Activated T-helper 1 cell treated with anti-CD3 and anti-CD28 coated beads, Interleukin-2, amount 50 U/mL, for 16 hours (primary cell): ENCODE measurements at places on chromosomes 6 and 20.

- DNase-seq, result no peak
Measured at GRCh38 chr6:35473075-35473849, 5.1 kb downstream of the RPL10A start.

DNA sequence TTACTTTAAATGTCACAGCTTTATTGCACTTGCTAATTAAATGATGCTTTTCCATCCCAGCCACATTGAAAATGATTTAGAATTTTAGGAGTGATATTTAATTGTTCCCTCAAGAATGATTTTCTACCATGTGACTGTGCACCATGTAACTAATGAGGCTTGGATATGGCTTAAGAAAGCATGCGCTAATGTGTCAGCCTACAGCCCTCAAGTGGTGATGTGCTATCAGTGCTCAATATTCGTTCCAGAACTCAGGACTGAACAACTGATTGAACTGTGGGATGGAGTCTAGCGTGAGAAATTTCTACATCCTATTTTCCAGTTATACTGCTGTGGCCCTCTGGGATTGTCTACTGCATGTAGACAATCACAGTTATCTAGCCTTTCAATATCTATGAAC lies 71.5 kb downstream of the PKIB start:
- no peak for DNase-seq

DNA sequence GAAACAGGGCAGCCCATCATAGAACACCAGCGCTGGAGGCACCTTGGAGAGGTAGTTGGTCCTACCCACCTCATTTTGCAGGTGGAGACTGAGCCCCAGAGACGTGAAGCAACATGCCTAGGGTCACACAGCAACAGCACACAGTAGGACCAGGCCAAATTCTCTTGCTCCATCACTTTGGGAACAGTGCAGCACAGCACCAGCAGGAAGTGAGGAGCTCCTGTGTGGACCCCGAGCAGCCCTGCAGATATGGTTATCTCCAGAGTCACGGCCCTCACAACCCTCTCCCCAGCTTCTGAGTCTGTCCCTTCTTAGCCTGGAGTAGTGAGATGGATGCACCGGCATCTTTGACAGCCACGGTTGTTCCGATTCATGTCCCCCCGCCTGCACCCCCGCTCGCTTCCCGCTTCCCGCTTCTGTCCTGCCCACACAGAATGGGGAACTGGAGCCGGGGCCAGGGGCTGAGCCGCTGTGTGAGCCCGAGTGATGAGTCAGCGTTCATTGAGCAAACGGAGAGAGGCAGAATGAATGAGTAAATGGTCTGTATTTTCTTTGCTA lies 72.6 kb upstream of the DUSP22 start:
- DNase-seq, result no peak

GRCh38 chr6:35642471-35643161 lies 46.1 kb downstream of the FKBP5 start:
- no peak for DNase-seq

GRCh38 chr20:36830791-36831691 lies 44.9 kb upstream of the TLDC2 start:
- DNase-seq, result no peak

DNA sequence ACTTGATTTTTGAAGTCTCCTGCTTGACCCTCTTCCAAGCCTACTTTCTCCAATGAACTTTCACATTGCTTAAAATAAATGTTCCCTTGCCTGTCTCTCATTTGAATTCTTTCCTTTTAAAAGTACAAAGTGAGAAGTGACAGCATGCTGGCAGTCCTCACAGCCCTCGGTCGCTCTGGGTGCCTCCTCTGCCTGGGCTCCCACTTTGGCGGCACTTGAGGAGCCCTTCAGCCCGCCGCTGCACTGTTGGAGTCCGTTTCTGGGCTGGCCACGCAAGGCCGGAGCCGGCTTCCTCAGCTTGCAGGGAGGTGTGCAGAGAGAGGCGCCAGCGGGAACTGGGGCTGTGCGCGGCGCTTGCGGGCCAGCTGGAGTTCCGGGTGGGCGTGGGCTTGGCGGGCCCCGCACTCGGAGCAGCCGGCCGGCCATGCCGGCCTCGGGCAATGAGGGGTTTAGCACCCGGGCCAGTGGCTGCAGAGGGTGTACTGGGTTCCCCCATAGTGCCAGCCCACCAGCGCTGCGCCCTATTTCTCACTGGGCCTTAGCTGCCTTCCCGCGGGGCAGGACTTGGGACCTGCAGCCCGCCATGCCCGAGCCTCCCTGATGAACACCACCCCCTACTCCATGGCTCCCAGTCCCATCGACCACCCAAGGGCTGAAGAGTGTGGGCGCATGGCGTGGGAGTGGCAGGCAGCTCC lies 31.9 kb downstream of the SERPINB6 start:
- DNase-seq, result no peak

DNA sequence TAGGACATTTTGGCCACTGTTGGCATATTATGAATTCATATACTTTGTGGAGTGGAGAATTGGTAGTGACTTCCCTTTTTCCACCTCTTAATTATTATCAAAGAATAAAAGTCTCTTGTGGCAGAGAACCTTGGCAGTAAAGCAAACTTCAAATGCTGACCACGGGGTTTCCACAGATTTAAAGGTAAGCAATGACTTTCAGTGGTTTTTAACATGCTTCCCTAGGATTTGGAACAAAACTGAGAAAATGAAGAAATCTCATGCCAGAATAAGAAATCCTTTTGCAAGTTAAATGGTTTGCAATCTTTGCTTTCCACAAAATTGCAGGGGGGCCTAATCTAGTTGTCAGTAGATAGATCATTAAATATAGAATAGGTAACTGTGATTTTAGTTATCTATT lies 2.0 kb upstream of the SDC4 start:
- DNase-seq, result no peak
